ENCODE measurements at places on chromosomes 1 and 21.

GRCh38 chr21:42346866-42347600 is 3.8 kb downstream of the TFF2 start:
- no peak for DNase-seq

DNA sequence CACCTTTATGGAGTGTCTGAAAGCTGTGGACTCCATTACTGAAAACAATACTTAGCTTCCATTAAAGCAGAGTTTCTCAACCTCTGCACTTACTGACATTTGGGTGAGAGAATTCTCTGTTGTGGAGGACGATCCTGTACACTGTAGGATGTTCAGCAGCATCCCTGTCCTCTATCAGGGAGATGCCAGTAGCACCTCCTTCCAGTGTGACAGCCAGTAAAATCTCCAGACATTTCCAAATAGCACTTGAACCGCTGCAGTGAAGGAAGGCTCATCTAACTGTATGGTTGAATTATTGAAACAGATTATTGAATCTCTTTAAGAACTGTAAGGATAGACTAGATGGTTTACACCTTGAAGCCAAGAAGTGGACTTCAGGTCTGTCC is 3.1 kb downstream of the PRDM2 start:
- no peak for DNase-seq

- no peak for DNase-seq
Measured at GRCh38 chr1:175162955-175163354, 29.6 kb downstream of the KIAA0040 start.

DNA sequence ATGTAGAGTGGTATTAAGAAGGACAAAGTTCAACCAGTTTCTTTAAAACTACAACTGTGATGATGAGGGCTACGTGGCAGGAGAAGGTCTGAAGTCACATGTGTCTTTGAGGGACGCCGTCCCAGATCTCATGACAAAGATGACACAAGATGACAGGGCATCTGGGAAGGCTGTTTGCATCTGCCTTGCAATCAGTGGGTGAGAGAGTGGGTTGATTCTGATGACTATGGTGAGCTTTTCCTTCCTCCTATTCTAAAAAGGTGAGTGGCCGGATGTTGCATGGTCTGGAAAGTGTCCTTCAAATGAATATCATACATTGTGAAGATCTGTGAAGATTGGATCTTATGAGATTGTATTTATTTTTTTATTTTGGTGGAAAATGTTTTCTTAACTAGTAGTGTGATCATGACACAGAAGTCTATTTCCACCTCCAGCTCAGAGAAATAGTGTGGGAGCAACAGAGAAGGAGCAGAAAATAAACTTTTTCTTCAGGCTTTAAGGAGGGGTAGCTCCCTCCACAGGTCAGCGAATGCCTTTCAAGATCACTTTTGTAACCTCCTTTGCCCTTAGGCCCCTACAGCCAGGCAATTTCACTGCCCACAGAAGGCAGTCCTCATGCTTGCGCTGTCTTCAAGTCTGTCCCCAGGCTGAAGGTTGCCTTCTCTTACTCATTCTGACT is 76.0 kb upstream of the ATF3 start:
- no peak for DNase-seq

DNA sequence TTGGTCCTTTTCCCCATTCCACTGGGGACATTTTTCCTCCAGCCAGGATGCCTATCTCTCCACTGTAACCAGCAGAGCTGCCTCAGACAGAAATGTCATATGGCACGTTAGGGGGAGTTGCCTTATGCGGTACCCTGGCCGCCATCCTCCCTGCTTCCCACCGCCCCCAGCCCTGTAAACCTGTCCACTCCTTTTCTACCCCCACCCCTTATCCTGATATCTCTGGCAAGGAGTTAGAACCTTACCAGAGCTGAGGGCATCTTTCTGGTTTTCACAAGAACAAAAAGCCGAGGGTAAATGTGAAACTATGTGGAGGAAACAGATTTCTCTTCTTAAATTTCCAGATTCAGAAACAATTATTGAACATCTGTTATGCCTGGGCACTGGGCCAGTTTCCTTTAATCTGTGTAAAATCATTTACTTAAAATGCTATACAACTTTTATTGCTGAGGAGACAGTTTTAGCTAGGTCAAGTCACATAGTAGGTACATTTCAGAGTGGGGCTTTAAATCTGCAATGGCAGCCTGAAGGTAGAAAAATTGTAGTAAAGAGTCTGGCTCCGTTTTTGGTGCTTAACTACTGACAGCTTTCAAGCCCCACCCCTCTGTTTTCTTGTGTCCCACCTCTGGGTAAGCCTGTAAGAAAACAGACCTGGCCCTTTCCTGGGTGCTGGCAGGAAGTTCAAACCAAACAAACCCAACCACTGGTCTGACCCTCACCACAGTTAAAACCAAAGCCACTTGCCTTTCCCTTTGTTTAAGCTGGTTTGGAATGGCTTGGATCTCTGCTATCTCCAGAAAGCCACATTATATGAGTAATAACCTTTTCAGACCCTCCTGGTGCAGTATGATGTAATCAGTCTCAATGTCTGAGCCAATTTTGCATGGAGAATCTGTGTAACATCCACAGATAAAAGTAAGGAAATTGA is 319.0 kb downstream of the HHAT start:
- DNase-seq = no peak

GRCh38 chr1:203210988-203211387 is 18.5 kb downstream of the CHIT1 start:
- no peak for DNase-seq

DNA sequence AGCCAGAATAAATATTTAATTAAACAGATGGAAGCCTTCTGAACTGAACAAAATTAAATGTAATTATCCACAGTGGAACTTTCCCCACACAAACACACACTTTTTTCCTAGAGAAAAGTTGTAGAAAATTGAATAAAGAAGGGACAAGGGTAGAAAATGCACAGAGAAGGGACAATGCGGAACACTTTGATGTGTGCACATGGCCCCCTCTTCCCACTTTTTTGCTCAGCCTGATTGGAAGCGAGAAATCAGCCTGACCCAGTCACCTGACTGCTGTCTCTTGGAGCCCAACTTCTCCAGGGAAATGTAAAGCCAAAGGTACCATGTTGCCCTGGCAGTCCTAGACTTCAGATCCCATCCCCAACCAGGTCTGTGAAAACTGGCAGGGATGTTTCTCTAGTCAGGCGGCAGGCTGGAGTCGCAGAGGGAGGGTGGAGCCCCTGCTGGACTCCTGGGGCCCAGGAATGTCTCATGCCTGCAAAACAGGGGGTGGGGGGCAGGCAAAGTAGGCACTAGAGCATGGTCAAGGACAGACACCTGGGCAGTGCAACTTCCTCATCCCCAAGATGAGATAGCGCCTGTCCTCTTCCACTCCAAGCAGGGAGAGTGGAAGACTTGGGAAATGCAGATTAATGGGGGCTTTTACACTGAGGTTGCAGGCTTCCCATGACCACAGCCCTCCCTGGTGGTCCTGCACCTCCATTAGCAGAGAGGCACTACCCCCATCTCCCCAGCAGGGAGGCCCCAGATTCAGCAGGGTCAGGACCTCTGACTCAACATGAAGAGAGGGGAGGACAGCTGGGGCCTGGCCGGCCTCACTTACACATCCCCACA is 2.8 kb downstream of the CERS2 start:
- no peak for DNase-seq

- no peak for DNase-seq
Measured at GRCh38 chr1:42933610-42934491, 24.8 kb downstream of the SLC2A1 start.
